ENCODE measurements at places on chromosomes 3 and 15.

DNA sequence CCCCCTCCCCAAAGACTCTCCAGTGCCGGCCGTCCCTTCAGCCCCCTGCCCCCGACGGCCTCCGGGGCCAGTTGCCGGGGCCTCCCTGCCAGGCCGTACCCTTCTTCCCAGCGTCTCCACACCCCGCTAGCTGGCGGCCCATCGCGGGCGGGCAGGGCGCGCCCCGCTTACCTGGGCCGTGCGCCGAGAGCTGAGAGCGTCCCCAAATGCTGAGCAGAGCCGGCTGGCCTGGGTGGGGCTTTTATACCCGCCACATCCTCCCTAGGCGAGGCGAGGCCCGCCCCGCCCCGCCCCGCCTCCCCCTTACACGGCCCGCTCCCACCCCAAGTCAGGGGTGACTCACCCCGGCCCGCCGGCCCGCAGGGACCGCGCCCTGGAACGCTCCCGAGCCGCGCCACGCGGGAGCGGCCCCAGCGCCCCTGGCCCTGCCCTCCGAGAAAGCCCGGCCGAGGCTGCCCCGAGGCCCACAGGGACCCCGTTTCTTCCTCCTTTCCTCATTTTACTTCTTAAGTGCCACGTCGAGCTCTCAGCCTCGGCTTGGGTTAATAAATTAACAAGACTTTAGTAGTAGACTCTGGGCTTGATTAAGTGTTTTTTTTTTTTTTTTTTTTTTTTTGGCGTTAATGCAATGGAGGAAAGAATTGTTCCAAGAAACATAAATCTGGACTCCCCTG is at the start of gene ANXA2:
Gene ANXA2 (minus strand): TSS at position 215 of the 674 bp plus-strand sequence. CDS start 11,911 bp downstream, outside the sequence.
- no peak for DNase-seq

DNA sequence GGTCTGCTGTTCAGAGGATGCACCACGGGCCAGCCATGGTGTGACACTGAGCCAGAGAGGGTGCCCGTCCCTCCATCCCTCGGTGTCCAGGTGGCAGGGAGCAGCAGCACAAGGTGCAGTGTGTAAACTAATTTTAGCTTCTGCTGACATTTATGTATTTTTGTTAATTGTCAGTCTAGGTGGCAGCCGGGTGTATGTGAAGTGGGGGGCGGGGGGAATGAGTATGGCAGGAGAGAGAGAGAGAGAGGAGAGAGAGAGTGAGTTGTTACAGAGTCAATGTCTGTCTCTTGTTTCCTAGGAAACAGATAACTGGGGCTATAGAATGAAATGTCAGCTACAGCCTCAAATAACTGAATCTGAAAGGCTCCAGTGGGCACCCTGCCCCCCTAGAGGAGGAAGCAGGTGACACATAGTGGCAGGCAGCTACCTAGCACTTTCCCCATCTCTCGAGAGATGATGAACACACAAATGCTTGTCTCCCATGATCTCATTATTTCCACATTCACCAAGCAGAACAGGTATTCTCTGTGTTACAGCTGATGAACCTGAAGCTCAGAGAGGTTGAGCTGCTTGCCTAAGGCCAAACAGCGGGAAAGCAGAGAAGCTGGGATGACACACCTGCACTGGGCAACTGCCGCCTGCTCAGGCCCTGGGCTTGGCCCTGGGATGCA is 24.7 kb downstream of the RASGRF1 start:
- no peak for DNase-seq

DNA sequence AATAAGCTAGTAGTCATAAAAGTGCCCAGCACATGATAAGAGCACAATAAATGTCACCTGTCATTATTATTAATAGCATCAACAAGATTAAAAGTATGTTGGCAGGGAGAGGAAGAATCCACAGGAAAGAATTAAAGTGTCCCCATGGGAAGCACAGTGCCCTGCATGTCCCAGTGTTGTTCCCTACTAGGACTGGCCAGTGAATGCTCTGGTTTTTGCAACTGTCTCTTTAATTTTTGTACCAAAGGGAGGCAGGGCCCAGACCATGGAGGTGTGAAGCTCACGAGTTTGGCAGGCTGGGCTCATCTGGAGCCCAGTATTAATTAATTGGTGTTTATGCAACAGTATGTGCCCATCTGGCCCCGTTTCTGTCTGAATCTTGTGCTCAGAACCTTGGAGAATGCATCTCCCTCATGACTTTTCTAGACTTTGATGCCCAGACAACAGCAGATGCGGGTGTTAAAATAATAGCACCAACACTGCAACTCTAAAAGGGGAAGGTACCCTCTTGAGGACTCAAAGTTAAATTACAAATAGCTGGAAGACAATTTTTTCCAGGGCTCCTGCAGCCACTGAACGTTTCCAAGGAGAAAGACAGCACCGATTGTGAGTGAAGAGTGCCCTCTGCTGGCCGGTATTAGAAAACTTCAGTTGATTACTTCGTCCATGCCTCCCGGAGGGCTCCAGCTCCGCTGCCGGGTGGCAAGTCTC is 71.9 kb upstream of the SPATA12 start:
- no peak for DNase-seq

DNA sequence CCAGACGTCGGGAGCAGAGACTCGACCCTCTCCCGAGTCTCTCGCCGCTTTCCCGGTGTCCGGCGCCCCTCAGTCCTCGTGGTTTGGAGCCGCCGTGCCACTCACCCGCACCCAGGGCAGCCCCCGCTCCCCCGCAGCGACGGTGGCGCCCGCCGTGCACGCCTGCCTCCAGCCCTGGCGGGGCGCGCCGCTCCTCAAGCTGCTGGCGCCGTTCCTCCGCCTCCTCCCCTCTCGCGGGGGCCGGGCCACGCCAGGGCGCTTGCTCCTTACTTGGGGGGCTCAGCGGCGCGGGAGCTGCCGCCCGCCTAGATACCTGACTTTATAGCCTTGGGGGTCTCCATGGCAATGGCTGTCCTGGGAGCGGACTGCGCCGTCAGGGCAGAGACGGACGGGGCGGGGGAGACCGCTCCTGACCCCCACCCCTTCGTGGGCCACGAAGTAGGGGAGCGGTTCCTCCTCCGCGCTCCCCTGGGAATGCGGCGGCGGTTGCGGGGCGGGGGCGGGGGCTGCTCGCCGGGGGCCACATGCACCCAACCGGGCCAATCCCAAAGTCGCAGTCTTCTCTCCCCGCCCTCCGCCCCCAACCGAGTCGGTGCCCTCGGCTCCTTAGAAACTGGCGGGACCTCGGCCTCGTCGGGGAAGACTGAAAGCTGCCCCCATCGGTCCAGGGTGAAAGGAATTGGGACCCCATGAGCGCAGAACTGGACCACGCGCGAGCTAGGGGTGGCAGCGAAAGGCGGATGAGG is at the start of gene ANKRD63:
Gene ANKRD63 (minus strand): TSS at position 196 of the 746 bp plus-strand sequence. CDS start 478 bp downstream, outside the sequence.
- no peak for DNase-seq

DNA sequence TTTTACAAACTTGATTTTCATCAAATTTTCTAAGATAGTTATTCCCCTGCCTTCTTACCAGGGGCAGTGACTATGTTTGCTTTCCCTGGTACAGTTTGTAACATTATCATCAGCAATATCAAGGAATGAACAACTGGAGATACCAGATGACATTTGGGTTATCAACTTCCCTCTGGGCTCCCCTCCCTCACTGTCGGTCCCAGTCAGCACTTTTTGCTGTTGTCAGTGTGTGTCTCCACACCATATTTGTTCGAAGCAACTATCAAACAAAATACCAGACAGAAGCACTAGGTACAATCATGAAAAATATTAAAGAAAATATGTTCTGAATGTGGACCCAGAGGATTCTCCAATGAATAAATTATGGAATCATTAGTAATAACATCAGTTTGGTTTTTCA is 75.3 kb downstream of the PLOD2 start:
- DNase-seq: no peak

Measured in LNCaP clone FGC (cell line).